ENCODE measurements at places on chromosomes 4 and X.

DNA sequence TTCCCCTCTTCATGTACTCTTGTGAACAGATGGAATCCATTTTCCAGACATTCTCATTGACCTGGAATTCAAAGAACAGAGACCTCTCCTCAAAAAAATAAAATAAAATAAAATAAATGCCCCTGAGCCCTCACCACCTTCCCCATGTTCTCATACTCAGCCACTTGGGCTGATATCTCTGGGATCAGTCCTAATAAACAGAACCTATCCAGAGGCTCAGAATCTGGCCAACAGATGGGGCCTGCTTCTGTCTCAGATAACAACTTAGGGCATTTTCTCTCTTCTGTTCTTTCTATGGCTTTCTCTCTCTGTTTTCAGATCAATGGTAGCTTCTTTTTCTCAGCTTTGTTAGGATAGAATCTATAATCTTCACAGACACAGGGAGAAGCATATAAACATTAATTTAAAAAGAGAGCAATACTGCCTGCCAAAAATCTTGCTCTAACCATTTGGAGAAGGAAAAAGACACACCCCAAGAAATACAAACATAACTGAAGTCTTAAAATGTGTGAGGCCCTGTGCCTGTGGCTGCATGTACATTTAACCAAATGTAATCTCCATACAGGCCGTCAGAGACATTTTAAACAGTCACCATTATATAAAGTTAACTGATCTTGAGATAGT, 907.1 kb downstream of the FAT4 start:
- DNase-seq, result no peak

DNA sequence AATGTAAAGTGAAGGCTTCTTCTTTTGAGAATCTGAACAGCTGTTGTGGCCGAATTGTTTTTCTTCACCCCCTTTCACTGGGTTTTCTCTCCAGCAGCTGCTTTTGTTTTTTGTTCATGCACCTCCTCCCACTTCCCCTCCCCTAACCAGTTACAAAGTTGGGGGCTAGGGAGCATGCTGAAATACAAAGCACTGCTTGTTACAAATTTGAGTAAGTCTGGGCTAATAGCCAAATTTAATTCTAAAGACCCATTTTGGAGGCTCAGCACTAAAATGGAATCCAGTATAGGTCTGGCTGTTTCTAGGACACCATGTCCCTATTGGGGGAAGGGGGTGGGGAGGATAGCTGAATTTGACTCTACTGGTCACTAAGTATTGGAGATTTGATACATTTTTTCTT, 89.2 kb upstream of the GPM6B start:
- DNase-seq, result no peak

DNA sequence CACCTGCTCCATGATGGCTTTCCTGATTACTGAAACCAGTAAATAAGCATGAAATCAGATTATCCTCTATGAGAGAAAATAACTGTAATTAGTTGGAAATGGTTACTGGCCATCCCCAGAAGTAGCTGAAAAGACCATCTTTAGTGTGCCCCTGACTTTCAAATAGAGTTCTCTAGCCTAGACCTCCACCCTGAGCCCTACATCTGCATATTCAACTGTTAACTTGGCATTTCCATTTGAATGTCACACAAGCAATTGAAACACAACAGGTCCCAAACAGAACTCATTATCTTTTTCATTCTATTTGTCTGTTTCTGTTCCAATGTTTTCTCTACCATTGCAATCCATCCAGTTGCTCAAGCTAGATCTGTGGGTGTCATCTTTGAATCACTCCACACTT, 952.3 kb downstream of the RPA4 start:
- no peak for DNase-seq

GRCh38 chrX:150192816-150193215, 170.3 kb upstream of the MAMLD1 start:
- DNase-seq, result no peak

GRCh38 chr4:128060121-128060698, 902 bp upstream of the LARP1B start:
- peak; percentile 0 for DNase-seq

- no peak for DNase-seq
Measured at GRCh38 chrX:39728025-39728424, 369.7 kb downstream of the BCOR start.

All from GM04504 (cell line).